ENCODE measurements at places on chromosomes 7 and 10.

- DNase-seq = no peak
Measured at GRCh38 chr10:127150136-127150535, 46.3 kb downstream of the INSYN2A start.

DNA sequence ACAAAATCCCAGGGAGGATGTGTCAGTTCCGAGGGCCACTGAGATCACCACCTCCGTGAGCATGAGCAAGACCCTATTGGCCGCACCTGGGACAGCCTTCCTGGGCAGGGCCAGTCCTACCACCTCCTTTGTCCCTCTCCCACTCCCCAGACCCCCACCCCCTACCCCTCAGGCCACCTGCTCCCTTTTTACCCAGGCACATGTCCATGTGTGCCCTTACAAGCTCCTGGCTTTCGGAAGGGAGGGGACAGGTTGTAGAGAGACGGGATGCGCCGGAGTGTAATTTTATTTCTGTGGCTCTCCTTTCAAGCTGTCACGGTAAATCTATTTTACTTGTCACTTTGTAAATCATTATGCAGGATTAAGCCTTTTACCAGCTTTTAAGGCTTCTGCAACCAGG, 20.9 kb downstream of the ZMIZ1 start:
- DNase-seq = no peak

- DNase-seq = no peak
Measured at GRCh38 chr10:24416248-24416647, 207.3 kb downstream of the KIAA1217 start.

DNA sequence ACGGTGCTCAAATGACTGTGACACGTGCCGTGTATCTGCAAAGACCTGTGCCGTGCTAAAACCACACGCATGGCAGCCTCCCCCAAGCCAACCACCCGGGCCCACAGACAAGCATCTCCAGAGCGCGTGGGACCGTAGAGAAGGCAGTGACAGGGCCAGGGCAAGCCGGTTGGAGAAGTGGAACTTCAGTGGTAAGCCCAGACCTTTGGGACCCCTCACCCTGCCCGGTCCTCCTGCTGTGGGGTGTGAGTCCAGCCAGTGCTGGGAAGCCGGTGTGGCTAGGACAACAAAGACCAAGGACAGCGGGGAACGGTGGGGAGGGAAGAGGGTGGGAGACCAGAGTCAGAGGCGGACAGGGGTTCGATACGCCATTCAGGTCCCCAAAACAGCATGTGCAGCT, 476.2 kb downstream of the DNAJB6 start:
- no peak for DNase-seq

GRCh38 chr10:100419911-100420449, 42.8 kb upstream of the WNT8B start:
- DNase-seq = no peak

DNA sequence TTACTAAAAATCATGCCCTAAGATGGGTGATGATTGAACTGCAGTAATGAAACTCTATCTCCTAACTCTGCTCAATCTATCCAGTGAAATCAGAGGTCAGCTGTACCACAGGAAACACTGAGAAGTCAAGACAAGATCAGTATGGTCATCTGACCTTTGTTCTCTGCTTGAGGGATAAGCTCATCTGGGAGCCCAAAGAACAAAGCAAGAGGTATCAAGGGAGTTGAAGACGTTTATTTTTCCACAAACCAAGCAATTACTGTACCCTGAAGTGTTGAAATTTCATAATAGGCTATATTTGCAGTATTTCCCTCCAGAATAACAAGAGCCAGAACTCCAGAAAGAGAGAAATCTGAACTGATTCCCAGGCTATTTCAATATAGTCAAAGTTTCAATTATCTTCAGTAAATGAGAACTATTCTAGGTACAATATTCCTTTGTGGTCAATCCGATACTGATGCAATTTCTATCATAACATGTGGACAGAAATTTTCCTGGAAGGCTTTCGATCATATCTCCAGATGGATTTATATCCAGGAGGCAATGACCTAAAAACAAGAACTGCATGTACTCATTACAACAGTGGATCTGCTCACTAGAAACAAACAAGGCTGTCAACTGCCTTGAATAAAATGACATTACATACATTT, 345.3 kb downstream of the TNS3 start:
- DNase-seq = no peak

All from esophagus squamous epithelium (tissue), 5 donors.